ENCODE measurements at places on chromosomes 4 and X.

DNA sequence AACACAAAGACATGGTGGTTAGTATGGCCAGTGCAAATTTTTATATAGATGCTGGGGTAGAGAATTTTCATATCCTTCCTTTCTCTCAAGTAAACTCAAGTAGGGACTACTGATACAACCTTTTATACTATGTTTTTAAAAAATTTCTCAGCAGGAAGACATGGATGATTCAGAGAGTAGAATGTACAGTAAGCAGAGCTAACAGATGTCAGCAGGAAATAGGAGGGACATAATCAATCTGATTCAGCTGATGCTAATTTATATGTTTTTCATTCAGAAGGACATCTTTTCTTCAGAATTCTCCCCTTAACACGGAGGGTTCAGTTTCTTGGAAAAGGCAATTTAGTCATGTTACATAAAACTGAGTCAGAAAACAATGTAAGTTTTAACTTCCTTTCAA, 95.4 kb downstream of the GRIA2 start:
- no peak for DNase-seq

DNA sequence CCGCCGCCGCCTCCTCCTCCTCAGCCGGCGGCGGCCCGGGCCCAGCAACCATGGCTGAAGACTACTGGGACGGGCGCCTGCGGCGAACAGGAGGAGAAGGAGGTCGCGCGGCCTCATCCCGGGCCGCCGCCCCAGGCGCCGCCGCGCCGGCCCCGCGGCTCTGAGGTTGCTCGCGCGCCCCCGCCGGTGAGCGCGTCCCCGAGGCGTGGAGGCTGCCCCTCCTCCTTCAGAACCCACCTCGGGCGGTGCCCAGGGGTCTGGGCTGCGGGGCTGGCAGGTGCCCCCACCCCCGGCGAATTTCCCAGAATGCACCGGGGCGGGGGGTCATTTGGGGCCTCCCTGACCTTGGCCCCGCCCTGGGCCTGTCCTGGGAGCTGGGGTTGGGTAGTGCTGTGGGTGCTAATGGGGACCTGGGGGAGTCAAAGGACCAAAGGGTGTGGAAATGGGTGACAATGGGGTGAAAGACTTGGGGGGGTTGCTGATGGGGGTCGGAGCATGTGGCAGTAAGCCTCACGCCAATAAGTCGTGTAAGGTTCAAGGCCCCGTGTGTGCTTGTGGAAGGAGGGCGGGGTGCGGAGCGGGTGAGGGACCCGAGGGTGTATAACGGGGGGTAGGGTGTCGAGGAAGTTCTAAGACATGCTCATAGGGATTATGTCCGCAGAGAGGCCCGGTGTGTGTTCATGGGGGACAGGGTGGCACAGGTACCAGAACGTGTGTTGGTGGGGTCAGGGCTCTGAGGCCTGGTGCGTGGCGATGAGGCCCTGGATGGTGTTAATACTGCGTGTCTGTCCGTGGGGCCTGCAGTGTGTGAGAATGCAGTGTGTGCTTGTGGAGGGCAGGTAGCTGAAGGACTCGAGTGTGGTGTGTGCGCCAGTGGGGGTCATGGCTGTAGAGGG, 687 bp downstream of the CDK16 start:
- no peak for DNase-seq

- no peak for DNase-seq
These were observed 10.6 kb upstream of the RBPJ start for GRCh38 chr4:26310264-26310663.

DNA sequence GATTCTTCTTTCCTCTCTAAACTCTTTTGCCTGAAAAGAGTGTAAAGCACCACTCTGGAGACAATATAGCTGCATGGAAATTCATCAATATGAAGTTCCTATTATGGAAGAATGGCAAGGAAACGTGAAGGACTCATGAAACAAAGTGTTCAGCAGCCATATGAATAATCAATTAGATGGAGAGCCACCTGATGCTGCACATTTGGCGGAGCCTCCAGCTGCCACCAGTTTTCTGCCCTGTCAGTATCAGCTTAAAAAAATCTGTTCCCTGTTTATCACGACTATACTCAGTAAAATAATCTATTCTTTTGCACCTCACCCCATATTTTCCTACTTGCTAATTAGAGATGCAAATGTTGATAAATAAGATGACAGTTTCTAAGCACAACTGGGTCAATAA, 276.0 kb downstream of the UNC5C start:
- no peak for DNase-seq

GRCh38 chr4:141711211-141711610, 74.8 kb downstream of the IL15 start:
- DNase-seq: no peak

- DNase-seq: no peak
These were observed 107.1 kb downstream of the NSUN7 start for GRCh38 chr4:40856840-40857362.

DNA sequence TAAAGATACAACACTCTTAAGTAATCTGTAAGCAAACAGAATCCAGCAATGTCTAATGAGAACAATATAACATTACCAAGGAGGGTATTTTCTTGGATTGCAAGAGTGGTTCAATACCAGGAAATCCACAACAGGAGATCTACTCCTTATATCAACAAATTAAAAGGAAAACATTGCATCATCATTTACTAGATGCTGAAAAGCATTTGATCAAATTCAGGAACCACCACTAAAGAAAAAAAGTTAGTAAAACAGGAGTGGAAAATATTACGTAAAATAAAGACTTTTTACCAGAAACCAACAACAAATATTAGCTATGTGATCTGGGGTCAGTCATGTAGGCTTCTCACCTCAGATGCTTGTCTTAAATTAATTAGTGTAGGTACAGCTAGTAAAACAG, 66.8 kb upstream of the MAB21L2 start:
- no peak for DNase-seq

DNA sequence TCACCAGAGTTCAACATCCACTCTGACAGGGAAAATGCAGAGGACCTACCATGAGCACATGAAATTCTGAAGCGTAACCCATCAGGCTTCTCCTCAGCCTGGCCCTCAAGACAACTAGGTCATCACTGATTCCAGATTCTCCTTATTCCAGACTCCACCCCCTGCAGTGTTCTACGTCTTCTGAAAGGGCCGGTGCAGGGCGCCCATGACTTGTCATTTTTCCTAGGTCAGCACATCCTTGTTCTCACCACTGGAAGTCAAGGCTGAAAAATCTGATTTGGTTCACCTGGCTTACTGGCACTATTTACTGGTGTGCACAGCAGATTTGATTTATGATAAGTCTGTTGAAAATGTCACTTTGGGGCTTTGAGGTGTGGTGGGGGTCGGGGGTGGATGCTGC, 140.9 kb upstream of the KLF3 start:
- no peak for DNase-seq

DNA sequence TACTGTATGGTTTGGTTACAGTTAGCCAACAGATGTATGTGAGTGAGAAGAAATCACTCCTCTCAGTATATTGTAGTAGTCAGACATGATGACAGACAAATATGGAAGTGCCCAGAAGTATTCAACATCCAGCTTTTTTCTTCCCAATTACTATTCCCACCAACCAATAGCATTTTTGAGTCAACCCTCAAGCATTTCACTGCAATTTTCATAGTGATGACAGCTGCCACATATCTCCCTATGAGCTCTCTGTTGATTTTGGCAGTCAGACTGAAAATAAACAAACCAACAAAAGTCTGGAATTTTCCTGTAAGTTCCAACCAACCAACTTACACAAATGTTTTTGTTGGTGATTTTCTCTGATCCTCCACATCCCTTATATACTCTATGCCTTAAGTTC, 8.2 kb upstream of the TRAM1L1 start:
- no peak for DNase-seq

DNA sequence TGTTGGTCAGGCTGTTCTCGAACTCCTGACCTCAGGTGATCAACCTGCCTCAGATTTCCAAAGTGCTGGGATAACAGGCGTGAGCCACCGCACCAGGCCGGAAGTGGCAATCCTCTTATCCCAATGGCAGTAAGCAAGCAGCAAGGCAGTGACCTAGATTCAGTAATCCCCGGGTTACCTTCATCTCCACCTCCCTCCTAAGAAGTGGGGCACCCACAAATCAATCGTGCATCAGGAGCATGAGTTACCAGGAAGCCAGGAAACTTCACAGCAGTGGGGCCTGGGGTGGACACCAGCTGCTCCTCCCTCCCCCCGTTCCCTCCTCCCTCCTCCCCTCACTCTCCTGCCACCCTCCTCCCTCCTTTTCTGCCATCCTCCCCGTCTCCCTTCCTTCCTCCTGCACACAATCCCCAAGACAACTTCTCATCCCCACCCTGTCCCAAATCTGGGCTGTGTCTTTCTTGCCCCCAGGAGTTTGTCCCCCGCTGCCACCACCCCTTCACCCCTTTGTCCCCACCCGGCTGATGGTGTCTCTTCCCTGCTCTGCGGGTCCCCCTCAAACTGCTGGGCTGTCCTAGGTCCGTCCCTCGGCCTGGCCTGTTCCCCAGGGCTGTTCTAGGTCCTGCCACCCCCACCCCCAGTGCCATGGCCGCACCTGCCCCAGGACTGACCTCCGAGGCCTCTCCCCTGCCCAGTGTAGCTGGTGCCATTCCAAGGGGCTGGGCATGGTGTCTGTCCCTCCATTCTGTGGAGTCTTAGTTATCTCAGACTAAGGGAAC, 2.2 kb downstream of the PDE6B start:
- DNase-seq: no peak

GRCh38 chr4:151676301-151676700, 84.5 kb downstream of the GATB start:
- no peak for DNase-seq

GRCh38 chr4:126458993-126459392, 1144.2 kb downstream of the FAT4 start:
- DNase-seq: no peak

DNA sequence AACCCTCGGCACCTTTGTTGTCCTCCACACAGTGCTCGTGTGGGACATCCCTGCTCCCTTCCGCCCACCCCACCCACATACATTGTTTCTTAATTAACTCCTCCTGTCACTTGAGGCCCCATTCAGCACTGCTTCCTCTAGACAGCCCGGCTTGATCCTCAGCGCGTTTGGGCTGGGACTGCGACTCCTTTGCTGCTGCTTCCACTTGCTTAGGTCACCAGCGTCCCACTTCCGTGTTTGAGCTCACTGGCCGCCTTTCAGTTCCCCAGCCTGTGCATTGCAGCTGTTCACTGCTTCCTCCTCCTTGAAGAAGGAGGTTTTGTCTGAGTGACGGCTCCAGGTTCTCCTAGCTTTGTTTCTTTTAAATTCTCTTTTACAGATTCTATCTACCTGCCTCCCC, 16.1 kb downstream of the RNF4 start:
- DNase-seq: no peak

DNA sequence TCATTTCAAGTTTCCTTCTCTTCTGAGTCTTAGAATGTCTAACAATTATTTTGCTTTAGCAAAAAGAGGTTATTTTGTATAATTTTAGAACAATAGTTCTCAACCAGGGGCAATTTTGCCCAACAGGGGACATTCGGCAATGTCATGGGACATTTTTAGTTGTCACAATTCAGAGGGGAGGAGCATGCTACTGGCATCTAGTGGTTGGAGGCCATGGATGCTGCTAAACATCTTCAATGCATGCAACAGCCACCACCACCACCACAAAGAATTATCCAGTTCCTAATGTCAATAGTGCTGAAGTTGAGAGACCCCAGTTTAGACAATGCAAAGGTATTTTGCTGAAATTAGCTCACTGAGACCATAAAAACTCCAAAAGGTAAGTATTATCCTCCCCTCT, 122.5 kb downstream of the ARHGAP6 start:
- DNase-seq: no peak

All from amniotic stem cell (primary cell).